ENCODE measurements at places on chromosomes 3 and 15.

DNA sequence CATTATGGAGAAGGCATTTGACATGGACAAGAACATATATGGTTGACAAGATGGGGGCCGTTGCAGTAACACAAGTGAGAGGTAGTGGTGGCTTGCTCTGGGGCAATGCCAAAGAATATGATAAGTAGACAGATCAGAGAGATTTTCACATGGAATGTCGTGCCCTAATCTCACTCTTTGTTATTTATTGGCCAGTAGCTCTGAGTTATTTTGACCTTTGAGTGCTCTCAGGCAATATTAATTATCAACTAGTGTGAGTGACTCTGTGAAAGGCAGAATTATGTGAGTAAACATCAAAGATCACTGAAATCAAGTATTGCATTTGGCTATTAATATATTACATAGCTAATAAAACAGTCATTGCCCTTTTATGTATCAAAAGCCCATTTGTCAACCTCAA, 164.9 kb upstream of the ADAMTS9 start:
- no peak for DNase-seq

GRCh38 chr15:47736143-47736786, 19.0 kb downstream of the SEMA6D start:
- DNase-seq, result no peak

DNA sequence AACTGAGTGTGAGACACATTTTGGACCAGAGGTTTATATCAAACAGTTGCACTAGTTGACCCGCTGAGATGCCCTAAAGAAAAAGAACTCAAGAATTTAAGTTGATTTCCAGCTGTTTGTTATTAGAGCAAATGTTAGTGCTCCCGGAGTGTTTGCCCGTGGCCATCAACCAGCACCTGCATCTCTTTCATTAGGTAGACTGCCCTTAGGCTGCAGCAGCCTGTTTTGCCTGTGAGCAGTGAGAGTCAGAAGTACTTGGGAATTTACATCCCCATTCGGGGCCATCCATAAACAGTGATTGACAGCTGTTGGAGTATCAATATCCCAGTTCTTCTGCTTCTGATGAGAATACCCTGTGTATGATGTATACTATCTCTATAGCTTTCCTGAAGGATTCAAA, 492.6 kb downstream of the RBMS3 start:
- no peak for DNase-seq

- no peak for DNase-seq
Observed at GRCh38 chr3:191961529-191961928, 500.6 kb downstream of the PYDC2 start.

DNA sequence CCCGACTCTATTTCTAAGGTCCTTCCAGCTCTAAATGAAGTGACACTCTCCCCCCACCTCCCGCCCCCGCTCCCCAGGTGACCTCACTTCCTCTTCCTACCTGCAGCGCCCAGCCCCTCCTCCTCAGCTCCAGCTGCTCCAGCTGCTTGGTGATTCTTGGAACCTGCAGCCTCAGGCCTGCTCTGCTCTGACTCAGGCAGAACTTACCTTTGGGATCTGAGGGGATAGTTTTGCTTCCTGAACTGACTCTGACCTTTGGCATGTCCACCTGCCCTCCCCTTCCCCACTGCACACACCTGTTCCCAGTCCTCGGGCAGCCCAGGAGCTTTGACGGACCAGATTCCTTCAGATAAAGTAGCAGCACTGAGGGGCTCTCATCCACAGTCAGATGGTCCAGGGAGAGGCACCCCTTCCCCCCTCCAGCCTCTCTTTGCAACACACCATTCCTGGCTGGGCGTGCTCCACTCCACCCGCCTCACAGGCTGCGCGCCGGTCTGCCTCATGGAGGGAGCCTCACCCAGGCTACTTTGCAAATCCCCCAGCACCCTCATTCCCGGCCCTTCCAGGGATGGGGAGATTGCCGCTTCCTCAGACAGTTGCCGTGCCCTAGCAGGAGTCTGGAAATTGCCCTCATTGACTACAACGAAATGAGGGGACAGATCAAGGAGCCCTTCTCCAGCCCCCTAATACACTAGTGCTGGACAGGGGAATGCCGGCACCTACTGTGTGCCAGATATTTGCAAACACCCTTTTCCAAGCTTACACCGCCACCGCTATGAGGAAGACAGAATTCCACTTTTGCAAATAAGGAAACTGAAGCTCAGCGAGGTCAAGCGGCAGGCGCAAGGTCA, 692 bp upstream of the C15orf39 start:
- DNase-seq, result peak; percentile 47

- DNase-seq, result no peak
Observed at GRCh38 chr3:43019006-43019809, 40.1 kb downstream of the GASK1A start.

DNA sequence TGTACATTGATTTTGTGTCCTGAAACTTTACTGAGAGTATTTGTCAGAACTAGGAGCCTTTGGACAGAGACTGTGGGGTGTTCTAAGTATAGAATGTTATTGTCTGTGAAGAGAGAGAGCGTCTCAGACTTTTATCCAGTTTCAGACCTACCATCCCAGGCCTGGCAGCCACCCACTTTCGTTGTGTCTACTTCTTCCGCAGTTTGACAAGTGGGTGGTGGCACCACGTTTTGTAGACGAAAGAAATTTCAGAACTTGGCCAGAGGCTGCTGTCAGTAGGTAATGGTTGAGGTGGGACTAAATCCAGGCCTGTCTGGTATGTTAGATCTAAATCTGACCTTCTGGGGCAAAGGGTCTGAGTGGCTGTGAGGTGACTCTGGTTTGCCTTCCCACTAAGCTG, 13.4 kb upstream of the TRAK1 start:
- DNase-seq, result no peak

- DNase-seq, result no peak
Observed at GRCh38 chr15:46278486-46279090, 643.8 kb downstream of the SQOR start.

DNA sequence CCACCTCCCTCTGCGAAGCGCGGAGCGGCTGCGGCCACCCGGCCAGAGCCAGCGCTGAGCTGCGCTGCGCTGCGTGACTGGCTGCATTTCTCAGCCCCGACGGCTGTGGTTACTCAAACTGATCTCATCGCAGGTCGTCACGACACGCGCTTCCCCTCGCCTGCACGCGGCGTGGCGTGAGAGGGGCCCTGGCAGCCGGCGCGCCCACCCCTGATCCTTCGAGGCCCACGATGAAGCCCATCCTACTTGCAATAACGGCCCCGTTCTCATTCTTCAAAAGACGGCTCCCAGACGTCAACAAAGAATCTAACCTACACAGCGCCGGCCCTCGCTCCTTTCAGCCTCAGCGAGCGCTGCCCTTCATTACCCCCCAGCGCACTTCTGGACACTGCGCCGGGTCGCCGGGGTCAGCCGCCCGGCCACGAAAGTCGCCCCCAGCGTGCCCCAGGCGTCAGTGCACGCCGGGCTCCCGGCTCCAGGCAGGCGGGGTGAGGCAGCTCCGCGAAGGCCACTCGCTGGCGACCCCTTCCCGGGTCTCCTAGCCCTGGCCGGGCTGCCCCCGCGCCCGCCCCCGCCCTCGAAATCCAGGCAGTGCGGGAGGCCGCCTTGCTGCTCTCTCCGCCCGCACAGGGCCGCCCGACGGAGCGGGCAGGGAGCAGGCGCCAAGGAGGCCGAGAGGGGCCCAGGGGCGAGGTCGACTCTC, 9.9 kb upstream of the LEKR1 start:
- no peak for DNase-seq

- DNase-seq, result no peak
Observed at GRCh38 chr3:178334239-178334638, 202.0 kb upstream of the KCNMB2 start.

DNA sequence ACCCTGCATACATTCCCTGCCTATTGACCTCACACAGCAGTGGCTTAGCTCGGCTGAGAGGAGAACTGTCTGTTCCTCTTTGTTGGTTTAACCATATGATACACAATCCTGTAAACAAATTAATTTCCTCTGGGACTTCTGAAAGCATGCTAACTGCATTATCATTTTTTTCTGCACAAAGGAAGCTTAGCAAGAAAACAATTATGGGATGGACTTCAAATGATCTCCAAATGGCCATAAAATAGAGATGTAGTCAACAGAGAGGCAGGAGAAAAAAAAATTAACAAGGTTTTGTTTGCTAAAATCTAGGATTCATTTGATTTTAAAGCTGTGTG, 14.4 kb upstream of the TMC3 start:
- no peak for DNase-seq

Measured in AG08396 (cell line).